ENCODE measurements at places on chromosomes 2 and 18. TPM values are rescaled to one million over a fixed set of nuclear protein-coding genes. Genes with fewer than 3 reads are reported as not detected.

- H3K4me1 ChIP-seq: no peaks in the 10 kb centered on the region
- peaks cover 25% of the 10 kb centered on the region for H3K36me3 ChIP-seq
- peak; percentile 28 for DNase-seq
- H3K4me3 ChIP-seq: no peak overlapping the region
- H3K27me3 ChIP-seq: no peaks in the 10 kb centered on the region
- H3K27ac ChIP-seq: no peak overlapping the region
Observed at GRCh38 chr2:159738509-159739390, 26.4 kb downstream of the MARCHF7 start.

- no peak for DNase-seq
- H3K4me3 ChIP-seq: no peak overlapping the region
- no peaks in the 10 kb centered on the region for H3K36me3 ChIP-seq
- H3K27me3 ChIP-seq: no peaks in the 10 kb centered on the region
- no peak overlapping the region for H3K27ac ChIP-seq
Observed at GRCh38 chr2:69975136-69975852, 13.9 kb upstream of the ASPRV1 start.

- no peaks in the 10 kb centered on the region for H3K4me1 ChIP-seq
- DNase-seq: no peak
- no peak overlapping the region for H3K4me3 ChIP-seq
- H3K36me3 ChIP-seq: no peaks in the 10 kb centered on the region
- no peaks in the 10 kb centered on the region for H3K27me3 ChIP-seq
Observed at GRCh38 chr2:188852772-188853171, 121.4 kb upstream of the COL3A1 start.

GRCh38 chr2:182048088-182048487 lies 62.4 kb downstream of the PPP1R1C start:
- H3K27ac ChIP-seq: no peak overlapping the region
- H3K4me3 ChIP-seq: no peak overlapping the region
- no peaks in the 10 kb centered on the region for H3K36me3 ChIP-seq
- no peaks in the 10 kb centered on the region for H3K27me3 ChIP-seq
- DNase-seq: no peak

DNA sequence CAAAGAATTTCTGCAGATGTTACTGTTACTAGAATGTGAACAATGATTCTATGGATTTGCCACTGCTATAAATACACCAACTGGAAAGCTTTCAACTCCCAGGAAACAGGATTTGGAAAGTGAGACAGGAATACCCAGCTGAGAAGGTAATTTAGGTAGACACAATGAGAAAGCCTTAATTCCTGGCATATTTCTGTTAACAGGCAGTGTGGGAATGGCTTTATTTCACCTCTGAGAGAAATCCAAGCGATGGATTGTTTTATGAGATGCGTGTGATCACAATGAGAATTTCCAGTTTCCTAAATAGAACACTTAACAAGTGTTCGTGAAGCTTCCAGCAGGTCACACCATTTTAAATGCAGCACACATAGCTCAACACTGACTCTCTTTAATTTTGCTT lies 133.0 kb downstream of the SLC8A1 start:
- H3K4me1 ChIP-seq: peaks cover 7% of the 10 kb centered on the region
- H3K27me3 ChIP-seq: no peaks in the 10 kb centered on the region
- DNase-seq: no peak
- no peak overlapping the region for H3K27ac ChIP-seq
- no peak overlapping the region for H3K4me3 ChIP-seq
- no peaks in the 10 kb centered on the region for H3K36me3 ChIP-seq

DNA sequence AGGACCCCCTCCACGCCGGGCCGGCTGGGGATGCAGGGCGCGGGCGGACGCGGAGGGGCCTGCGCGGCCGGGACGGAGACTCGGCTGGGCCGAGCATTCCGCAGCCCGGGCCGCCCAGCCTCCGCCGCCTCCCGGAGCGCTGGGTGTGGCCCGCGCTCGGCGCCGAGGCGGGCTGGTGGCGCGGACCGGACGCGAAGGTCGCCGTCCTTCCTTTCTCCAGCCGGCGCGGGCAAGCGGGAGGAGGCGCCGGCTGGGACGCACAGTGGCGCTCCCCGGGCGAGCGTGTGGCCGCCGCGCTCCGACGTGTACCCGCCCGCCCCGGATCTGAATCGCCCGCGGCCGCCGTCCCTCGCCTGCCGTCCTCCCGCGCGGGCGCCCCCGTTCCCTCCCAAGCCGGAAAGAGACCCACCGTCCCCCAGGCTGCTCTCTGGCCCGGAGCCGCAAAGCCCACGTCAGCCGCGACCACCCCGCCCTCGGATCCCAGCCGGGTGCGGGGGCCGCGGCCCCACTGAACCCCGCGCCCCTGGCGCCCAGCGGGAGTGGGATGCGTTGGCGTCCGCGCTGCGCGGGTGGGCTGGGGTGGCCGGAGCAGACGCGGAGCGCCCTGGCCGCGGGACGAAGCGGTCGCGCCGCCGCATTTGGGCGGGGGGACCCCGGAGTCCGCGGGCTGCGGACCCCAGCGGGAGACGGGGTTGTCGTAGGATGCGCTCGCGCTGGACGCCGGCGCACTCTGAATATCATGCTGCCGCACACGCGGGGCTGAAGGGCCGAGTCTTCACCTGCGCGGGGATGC lies 634 bp downstream of the SPATS2L start:
- peaks cover 42% of the 10 kb centered on the region for H3K4me1 ChIP-seq
- peak; percentile 60 for DNase-seq
- H3K4me3 ChIP-seq: peak overlapping the region; percentile 84
- no peaks in the 10 kb centered on the region for H3K27me3 ChIP-seq
- H3K36me3 ChIP-seq: no peaks in the 10 kb centered on the region
- peak overlapping the region; percentile 53 for H3K27ac ChIP-seq

- no peak overlapping the region for H3K4me3 ChIP-seq
- H3K27ac ChIP-seq: no peak overlapping the region
- no peaks in the 10 kb centered on the region for H3K36me3 ChIP-seq
- peaks cover 13% of the 10 kb centered on the region for H3K4me1 ChIP-seq
- no peak for DNase-seq
- H3K27me3 ChIP-seq: peaks cover 42% of the 10 kb centered on the region
Observed at GRCh38 chr2:197308585-197308984, 2.0 kb downstream of the ANKRD44 start.

DNA sequence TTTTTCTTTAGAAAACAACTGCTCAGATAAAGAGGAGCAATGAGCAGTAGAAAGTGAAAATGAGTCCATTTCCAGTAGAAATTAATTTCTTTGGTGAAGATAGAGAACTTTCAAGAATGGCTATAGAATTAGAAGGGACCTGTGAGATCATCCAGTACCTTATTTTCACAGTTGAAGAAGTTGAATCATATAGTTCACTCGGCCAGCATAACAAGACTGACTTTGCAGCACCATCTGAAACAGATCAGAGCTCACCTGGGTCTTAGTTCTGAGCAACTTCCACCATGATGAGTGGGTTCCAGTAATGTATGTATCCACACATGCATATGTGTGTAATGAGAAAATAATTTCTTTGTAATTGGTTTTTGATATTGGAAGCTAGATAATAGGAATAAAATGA lies 58.6 kb downstream of the CERS6 start:
- no peak overlapping the region for H3K27ac ChIP-seq
- H3K4me3 ChIP-seq: no peak overlapping the region
- H3K4me1 ChIP-seq: peaks cover 16% of the 10 kb centered on the region
- H3K27me3 ChIP-seq: no peaks in the 10 kb centered on the region

- no peaks in the 10 kb centered on the region for H3K27me3 ChIP-seq
- no peak overlapping the region for H3K4me3 ChIP-seq
- H3K4me1 ChIP-seq: no peaks in the 10 kb centered on the region
- H3K36me3 ChIP-seq: no peaks in the 10 kb centered on the region
Observed at GRCh38 chr2:100778637-100779450, 41.1 kb upstream of the NPAS2 start.

DNA sequence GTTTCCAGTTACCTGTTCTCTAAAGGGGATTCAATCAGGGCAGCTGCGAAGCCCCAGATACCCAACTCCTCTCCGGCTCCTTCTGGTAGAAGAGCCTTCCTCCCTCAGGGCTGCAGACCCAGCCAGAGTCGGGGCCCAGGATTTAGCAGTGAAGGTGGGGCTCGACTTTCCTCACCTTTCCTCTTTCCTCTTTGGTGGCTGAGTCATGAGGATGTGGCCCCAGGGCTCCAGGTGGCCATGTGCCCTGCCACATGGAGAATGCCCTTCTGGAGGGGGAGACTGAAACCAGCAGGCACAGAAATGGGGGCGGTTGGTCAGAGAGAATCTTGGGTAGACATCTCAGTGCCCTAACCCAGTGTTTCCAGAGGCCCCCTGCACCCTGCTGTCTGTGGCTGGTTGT lies 402.6 kb downstream of the NBAS start:
- H3K4me3 ChIP-seq: no peak overlapping the region
- no peak for DNase-seq
- peaks cover 4% of the 10 kb centered on the region for H3K4me1 ChIP-seq
- H3K36me3 ChIP-seq: no peaks in the 10 kb centered on the region

GRCh38 chr2:47844162-47844561 lies 61.2 kb downstream of the MSH6 start:
- H3K4me1 ChIP-seq: no peaks in the 10 kb centered on the region
- DNase-seq: no peak
- H3K27me3 ChIP-seq: no peaks in the 10 kb centered on the region
- H3K4me3 ChIP-seq: no peak overlapping the region

GRCh38 chr18:48181087-48181823 lies 227.9 kb downstream of the ZBTB7C start:
- H3K27me3 ChIP-seq: no peaks in the 10 kb centered on the region
- no peak for DNase-seq
- no peak overlapping the region for H3K27ac ChIP-seq
- peaks cover 14% of the 10 kb centered on the region for H3K4me1 ChIP-seq
- no peaks in the 10 kb centered on the region for H3K36me3 ChIP-seq

- peaks cover 9% of the 10 kb centered on the region for H3K4me1 ChIP-seq
- no peak for DNase-seq
- no peak overlapping the region for H3K27ac ChIP-seq
- no peaks in the 10 kb centered on the region for H3K36me3 ChIP-seq
Observed at GRCh38 chr2:101655702-101656422, 41.6 kb upstream of the MAP4K4 start.

DNA sequence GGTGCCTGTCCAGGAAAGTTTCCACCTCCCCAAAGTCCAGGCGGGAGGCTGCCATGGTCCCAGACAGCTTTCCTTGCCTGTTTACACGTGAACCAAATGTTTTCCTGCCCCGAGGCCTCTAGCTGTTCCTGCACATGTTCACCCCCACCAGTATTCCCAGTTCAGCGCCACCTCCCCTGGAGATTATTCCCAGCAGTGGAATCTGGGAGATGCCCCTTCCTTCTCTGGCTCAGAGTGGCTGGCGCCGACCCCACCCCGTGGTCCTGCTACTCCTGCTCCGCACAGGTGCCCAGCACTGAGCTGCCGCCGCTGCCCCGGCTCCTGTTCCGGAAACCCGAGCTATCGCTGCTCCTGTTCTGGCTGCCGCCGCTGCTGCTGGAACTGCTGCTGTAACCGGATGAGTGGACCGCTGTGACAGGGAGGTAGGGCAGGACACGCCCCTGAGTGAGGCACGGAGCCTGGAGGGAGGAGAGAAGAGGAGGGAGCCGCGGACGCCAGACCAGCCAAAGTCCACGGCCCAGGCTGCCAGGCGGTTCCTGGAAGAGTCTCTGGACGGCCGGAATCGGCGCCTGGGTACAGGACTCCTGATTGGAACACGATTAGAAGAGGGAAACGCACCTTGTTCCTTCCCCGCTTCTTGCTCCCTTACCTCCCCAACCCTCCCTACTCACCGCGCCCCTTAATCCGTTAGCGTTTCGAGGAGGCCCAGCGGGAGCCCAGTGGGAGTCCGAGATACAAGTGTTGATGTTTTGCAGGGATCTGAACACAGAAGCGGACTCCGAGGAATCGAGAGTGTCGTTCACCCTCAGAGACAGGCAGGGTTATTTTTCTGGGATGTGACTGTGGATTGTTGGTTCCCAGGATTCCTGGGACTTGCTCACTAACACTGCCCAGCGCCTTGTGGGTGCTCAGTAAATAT lies at the start of gene PDE11A:
TSS of gene PDE11A (minus strand) at position 395 of the 919 bp plus-strand sequence. CDS start at position 55, 340 bp downstream.
- no peaks in the 10 kb centered on the region for H3K36me3 ChIP-seq
- peaks cover 33% of the 10 kb centered on the region for H3K27me3 ChIP-seq
- peaks cover 6% of the 10 kb centered on the region for H3K4me1 ChIP-seq
- peak within 1 kb of the TSS; percentile 90 for H3K4me3 ChIP-seq

DNA sequence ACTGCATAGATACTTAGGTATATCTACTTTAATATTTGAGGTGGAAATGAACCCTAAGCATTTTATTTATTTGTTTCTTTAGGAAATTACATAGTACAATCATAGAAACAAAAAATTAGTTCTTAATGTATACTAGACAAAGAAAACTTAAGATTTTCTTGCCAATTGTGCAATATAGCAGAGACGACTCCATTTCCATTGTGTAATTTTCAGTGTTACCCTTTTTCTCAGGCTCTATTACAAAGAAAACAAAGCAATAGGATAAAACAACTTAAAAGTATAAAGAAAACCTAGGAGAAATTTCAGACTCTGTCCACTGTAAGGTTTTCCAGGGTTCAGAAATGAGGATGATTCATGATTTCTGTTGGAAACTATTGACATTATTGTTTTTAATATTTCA lies 89.0 kb upstream of the SERTAD2 start:
- H3K4me3 ChIP-seq: no peak overlapping the region
- no peak for DNase-seq
- H3K4me1 ChIP-seq: no peaks in the 10 kb centered on the region
- no peak overlapping the region for H3K27ac ChIP-seq
- no peaks in the 10 kb centered on the region for H3K36me3 ChIP-seq

DNA sequence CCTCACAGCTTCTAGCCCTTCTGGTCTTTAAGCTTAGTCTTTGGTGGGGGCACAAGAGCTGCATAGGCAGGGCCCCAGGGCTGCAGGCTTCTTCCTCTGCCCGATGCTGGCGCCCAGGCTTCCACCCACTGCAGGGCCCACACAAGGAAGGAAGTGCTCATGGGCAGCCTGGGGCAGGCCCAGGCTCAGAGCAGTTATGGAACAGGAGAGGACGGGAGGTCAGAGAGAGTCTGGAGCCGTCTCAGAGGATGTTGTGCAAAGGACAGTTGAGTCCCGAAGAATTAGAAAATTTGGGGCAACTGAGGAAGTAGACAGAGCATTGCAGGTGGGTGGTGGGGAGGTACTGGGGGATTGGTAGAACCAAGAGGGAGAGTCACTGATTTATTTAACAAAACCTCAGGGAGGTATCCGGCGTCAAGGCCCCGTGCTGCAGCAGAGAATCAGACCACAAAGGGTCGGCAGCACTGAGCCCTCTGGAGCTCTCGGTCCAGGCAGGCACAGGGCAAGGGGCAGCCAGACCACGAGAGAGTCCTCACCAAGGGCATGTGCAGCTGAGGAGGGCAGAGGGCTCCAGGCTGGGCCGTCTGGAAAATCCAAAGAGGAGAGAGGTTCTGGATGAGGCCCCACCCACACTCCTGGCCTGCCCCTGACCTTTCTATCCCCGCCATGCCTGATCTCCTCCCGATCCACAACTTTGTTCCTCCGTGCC lies 110.8 kb upstream of the GLI2 start:
- no peaks in the 10 kb centered on the region for H3K4me1 ChIP-seq
- no peaks in the 10 kb centered on the region for H3K27me3 ChIP-seq
- no peak overlapping the region for H3K4me3 ChIP-seq
- no peak overlapping the region for H3K27ac ChIP-seq

DNA sequence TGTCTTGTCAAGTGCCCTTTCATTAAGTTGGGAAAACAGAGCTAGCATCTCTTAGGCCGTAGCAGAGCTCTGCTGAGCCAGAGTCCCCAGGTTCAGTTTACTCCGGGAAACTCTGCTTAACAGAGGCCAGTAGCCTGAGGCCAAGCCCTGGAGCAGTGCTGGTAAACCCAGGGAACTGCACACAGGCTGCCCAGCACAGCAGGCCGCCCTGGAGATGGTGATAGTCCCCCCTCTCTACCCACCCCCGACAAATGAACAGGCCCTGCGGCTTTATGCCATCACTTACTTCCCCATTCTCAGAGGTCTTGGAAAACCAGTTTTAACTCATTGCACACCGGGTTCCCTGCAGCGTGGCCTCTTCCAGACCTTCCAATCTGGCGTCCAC lies 3.5 kb downstream of the CNNM4 start:
- H3K4me1 ChIP-seq: peaks cover 40% of the 10 kb centered on the region
- peak overlapping the region; percentile 68 for H3K4me3 ChIP-seq
- peak; percentile 41 for DNase-seq
- H3K36me3 ChIP-seq: no peaks in the 10 kb centered on the region
- peaks cover 9% of the 10 kb centered on the region for H3K27me3 ChIP-seq

Gene CBLN2
- not detected for total RNA-seq

Gene TMEM247
- not detected for total RNA-seq

Gene SH2D6
- total RNA-seq: not detected

All from GM23338 (cell line).